ENCODE measurements at places on chromosomes 3 and 15.

DNA sequence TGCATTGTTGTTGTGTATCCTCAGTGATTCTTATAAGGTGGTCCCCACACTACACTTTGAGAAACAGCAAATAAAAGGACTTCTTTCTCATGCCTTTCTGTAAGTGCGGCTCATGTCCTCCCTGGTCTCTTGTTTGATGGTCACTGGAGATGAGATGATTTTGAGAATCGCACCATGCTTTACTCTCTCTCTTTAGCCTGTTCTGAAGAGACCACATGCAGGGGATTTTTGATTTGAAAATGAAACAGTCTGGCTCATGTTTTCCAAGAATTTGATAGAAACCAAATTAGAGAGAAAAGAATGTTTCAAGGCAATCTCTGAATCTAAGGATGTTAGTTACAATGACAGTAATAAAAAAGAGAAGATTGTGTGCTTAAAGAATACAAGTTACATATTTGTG is 18.0 kb downstream of the CLDN11 start:
- no peak for DNase-seq

DNA sequence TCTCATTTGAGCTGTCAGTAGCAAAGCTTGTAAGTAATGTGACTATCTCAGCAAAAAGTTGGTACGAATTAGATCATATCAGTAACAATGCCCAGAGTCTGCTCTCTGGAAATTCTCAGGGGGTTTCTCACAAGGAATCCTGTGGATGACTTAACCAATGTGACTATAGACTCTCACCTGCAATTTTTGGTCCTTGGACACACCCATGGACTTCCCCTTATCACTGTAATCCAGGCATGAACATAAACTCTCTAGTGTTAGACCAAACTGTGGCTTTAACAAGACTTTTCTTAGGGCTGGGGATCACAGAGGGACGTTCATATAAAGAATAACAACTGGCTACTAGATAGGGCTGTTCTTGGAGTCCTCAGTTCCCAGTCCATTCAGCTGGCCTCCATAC is 3.9 kb upstream of the ZNF80 start:
- no peak for DNase-seq

DNA sequence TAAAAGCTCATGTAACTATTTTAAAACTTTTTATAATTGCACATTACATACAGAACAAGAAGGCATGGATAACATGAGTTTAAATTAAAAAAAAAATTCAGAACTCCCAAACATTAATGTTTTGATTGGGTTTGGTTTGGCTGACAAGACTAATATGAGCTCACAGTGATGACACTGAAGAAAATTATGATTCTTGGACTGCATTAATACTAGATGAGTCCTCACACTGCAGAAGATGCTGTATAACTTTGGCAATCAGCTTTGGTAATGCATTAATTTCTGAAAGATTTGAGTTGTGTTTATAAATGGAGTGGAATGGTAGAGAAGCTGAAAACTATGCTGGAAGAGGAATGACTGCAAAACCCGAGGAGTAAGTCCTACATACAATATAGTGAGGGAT is 358.9 kb downstream of the PLCL2 start:
- DNase-seq, result no peak

- no peak for DNase-seq
These were observed 42.4 kb upstream of the LARS2 start for GRCh38 chr3:45345846-45346580.

DNA sequence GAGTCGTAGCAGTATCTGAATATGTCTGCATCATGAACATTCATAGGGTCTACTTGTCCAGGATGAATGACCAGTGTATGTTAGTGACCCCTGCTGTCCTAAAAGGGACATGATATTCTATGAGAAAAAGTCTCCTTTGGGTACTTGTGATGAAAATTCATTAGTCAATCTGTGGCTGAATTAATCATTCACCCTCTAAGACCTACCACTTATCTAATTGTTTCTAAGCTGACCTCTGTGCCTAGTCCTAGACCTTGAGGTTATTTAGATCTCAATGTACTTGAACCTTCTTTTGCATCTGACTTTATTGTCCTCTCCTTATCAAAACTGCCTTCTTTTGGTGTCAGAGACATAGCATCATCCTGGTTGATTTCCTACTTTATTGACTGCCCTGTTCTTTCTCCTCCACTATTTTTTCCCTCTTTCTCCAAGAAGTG is 799.3 kb downstream of the DIPK2A start:
- no peak for DNase-seq

- DNase-seq, result no peak
These were observed 196.0 kb downstream of the ADAMTS9 start for GRCh38 chr3:64491843-64492242.

DNA sequence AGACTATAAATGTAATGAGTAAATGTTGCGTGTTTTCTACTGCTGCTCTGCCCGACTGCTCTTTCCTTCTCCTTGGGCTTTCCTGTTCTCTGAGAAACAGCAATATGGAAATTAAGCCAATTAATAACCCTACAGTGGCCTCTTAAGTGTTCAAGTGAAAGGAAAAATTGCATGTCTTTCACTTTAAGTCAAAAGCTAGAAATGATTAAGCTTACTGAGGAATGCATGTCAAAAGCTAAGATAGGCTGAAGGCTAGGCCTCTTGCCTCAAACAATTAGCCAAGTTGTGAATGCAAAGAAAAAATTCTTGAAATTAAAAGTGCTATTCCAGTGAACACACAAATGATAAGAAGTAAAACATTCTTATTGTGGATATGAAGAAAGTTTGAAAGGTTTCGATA is 55.0 kb downstream of the ATP2C1 start:
- DNase-seq, result no peak

- DNase-seq, result no peak
These were observed 23.2 kb downstream of the CYFIP1 start for GRCh38 chr15:22956978-22957260.

GRCh38 chr3:56879436-56880215 is 77.9 kb upstream of the ARHGEF3 start:
- DNase-seq, result no peak

GRCh38 chr3:27449530-27450150 is 34.5 kb downstream of the SLC4A7 start:
- no peak for DNase-seq

DNA sequence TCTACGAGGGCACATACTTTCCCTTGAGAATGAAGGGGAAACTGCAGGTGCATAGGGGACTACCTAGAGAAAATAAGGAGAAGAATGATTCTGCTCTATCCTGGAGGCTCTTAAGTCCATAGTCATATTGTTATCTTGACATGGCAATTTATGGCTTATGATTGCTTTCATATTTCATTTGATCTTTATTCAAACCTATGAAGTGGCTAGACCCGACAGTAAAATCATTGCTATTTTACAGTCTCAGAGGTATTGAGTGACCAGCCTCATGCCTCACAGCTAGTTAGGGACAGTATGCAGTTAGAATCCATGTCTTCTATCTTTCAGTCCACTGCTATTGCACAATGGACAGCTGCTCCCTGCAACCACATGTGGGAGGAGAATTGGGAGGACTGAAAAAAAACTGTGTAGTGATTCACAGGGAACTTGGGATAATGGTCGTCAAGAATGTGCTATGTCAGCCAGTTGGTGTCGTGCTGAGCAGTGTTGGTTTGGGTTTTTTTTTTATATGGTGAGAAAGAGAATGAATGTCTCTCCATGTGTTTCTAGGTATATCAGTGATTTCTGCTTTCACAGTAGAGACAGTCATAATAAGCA is 63.2 kb upstream of the SPPL2A start:
- no peak for DNase-seq

DNA sequence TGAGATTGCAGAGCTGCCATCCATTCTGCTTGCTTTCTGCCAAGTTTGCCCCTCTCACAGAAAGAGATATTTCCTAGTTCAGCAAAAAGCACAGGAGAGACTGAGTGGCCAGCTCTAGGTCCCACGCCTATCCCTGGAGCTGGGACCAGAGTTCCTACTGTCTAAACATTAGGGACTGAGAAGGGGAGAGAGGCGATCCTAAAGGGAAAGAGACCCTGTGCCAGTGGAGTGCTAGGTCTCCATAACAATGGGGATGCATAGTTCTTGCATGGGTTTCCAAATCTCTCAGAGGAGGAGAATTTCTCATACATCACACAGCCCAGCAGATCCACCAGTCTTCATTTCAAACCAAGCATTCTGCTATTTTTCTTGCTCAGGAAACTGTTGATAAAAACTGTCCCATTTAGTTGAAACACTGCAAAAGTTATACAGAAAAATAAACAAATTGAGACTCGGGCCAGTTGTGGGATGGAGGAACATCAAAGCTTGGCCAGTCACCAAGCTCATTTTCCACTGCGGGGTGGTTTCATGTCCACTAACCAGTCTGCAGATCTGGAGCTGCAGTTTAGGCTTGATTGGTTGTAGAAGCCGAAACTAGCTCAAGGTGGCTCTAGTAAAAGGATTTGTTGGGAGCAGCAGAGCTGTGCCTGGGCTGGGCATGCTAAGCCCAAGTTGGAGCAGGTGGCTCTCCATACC is 62.7 kb downstream of the EEFSEC start:
- DNase-seq, result no peak

GRCh38 chr3:50639055-50639494 is 22.1 kb downstream of the MAPKAPK3 start:
- no peak for DNase-seq

- peak; percentile 50 for DNase-seq
These were observed 172.6 kb downstream of the FMN1 start for GRCh38 chr15:33021806-33022389.

DNA sequence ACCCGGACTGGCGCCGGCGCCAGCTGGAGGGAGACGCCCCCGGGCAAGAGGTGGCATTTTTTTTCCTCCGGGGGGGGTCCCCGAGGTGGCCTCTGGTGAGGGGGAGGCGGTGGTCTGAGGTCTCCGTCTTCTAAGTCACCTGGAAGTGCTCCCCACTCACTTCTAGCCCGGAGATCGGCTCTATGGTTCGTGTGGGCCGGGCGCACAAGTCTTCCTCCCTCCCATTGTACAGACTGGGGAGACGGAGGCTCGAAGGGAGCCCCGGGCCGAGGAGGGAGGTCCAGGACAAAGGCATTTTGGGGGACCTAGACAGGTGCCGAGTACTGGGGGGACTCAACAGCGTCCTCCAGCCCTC is 4.4 kb downstream of the GATA2 start:
- DNase-seq, result no peak
